ENCODE measurements at places on chromosomes 1 and 21.
A peak's percentile ranks its signal among the peaks of the same experiment; 100 is the strongest.

DNA sequence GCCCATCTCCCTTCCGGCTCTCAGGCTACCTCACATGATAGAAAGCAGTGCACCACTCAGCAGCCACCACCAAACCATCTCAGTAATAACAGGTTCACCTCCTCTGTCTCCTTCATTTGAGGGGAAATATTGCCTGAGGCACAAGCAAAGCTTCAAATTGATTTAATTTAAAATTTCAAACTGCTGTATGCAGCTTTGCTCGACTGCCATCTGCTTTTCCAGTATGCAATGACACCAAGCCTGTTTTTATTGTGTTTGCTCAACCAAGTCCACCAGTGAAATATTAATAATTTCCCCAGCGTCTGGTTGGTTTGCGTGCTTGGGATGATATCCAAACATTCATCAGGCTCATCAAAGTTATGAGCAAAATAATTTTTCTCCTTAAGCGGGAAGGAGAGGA is 552.4 kb upstream of the DAB1 start:
- DNase-seq: no peak

- DNase-seq: no peak
Observed at GRCh38 chr1:48718116-48718630, 58.5 kb downstream of the BEND5 start.

DNA sequence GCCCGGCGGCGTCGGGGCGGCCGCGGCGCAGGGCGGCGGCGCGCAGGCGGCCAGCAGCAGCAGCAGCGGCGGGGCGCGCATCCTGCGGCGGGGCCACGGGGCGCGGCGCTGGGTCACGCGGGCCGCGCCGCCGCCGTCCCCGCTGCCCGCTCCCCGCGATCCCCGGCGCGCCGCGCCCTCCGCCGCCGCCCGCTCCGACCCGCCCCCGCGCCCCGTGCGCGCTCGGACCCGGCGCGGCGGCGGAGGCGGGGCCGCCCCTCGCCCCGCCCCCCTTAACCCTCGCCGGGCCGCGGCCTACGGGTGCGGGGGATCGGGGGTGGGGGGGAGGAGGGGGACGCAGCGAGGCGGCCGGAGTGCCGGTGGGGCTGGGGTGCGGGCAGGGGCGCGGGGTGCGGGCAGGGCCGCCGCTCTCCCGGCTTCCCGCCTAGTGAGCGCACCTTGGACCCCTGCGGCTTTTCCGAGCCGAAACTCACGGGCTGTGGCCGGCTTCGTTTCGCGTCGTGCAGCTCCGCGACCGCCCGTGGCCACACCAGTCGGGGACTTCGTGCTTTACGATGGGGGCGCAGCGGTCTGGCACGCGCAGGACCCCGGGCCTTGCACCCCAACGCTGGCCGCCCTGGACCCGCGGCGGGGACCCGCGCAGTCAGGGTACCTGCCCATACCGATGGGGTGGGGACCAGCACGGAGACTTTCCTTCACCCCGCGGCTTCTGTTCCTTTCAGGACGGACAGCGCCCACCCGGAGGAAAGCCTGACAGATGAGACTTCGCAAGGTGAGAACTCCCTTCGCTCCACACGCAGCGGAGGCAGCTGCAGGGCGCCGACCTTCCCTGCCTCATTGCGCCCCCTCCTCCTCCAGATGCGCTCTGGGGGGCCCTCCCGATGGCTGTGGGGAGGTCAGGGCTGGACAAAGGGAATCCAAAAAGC is at the start of gene FNDC10:
FNDC10 (minus strand) TSS at position 201 of the 926 bp plus-strand sequence; CDS start at position 81, 120 bp downstream.
- no peak for DNase-seq

DNA sequence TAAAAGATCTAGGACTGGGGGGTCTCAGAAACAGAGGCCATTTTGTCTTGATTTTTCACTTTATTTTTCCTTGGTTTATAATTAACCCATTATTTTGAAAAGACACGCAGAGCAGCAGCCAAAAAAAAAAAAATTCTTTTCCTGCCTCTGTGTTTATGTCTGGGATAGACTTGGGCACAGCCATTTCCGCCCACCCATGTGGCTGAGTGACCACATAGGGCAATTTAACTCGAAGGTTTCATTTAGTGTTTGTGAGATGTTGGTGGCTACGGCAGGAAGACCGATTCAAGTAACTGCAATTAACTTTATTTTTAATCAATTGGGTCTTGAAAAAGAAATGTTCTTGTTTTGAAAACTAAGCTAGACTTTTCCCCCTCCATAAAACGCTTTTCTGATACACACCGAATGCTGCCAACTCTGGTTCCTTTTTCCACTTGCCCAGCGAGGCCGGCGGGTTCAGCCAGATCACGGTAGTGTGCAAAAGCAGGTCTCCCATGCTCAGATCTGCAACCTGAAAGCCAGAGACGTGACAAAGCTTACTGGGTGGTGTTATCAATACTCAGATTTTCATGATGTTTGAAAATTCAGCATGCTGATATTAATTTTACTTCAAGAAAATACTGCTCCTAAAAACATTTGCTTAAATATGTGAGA is 97.4 kb upstream of the KRTAP19-8 start:
- DNase-seq: no peak

- DNase-seq: no peak
Observed at GRCh38 chr21:15682977-15683376, 46.8 kb upstream of the USP25 start.

GRCh38 chr1:217527151-217527550 is 103.7 kb downstream of the GPATCH2 start:
- DNase-seq: no peak

- DNase-seq: no peak
Observed at GRCh38 chr21:38899277-38899947, 93.7 kb downstream of the ETS2 start.

- DNase-seq: no peak
Observed at GRCh38 chr1:81073580-81073979, 727.2 kb upstream of the ADGRL2 start.

DNA sequence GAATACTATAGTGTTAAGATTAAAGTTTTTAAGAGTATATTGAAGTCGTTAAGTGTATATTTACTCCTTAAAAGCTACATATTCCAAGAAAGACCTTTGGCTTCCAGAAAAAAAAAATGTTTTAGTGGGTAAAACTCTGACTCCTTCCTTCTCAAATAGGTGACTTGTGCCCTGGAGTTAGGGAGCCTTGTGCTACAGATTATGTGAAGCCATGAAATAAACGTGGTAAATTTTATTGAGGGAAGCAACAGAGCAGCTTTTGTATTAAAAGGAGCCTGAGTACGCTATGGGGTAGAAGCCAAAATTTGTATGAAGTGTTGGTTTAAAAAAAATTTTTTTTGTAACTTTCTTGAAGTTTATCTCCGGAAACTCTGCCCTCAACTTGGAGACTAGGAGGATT is 994 bp downstream of the RO60 start:
- DNase-seq: no peak

DNA sequence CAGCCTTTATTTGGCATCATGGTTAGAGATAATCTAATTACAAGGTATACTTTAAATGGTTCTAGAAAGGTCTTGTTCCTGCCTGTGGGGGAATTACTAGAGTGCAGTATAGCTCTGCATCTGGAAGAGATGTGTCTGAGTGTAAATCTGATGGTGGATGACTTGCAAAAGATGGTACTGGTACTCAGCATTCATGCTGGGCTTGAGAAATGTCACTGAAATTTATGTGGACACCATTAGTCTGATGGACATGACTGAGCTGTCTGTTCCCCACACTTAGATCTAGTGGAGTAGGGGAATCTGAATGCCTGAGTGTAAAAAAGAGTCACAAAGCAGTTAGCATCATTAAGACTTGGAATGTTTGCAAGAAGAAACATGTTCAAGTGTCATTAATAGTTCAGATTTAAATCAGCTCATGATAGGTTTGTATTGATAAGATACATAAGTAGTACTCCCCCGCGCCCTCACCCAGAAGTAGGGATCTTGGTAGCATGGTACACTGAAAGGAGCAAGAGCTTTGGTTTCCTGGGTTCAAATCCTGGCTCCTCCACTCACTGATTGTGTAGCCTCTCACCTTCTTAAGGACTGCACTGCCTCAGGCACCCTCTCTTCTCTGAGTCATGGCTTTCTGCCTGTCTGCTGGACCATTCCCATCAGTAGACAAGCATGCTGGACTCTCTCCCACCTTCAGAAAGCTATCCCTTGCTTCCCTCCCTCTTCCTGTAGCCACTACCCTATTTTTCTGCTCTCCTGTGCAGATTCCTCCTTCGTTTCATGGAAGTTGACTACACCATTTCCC is 292.9 kb downstream of the NFIA start:
- DNase-seq: no peak

GRCh38 chr1:109640285-109640865 is 15.5 kb upstream of the GSTM4 start:
- peak; percentile 95 for DNase-seq

DNA sequence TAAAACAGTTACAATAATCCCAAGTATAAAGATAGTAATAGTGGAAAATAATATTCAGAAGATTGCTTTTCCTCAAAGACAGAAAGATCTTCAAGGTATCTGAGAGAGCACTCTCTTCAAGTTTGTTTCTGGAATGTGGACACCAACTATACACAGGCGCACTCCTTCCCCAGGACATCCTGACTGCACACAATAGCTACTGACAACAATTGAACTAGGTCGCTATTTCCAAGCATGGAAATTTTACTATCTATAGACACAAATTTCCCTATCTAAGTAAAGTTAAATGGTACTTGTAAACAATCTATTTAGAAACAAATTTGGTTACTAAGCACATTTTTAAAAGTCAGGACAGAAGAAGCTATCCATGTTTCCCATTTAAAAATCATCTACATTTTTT is 19.1 kb downstream of the ARHGAP29 start:
- DNase-seq: no peak

- DNase-seq: no peak
Observed at GRCh38 chr1:192251735-192252134, 65.1 kb upstream of the RGS21 start.

DNA sequence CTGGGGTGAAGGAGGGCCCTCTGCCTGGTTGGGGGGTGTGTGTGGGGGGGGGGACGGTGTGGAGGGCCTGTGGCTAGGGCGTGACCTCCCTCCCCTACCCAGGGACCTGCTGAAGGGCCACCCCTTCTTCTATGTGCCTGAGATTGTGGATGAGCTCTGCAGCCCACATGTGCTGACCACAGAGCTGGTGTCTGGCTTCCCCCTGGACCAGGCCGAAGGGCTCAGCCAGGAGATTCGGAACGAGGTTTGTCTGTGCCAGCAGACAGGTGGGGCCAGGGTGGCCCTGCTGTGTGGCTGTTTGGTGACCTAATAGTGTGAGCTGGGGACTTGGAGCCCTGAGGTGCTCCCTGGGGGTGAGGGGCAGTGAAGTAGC is 43.9 kb downstream of the COQ8A start:
- DNase-seq: no peak

- DNase-seq: no peak
Observed at GRCh38 chr1:207049054-207049453, 2.0 kb downstream of the YOD1 start.

DNA sequence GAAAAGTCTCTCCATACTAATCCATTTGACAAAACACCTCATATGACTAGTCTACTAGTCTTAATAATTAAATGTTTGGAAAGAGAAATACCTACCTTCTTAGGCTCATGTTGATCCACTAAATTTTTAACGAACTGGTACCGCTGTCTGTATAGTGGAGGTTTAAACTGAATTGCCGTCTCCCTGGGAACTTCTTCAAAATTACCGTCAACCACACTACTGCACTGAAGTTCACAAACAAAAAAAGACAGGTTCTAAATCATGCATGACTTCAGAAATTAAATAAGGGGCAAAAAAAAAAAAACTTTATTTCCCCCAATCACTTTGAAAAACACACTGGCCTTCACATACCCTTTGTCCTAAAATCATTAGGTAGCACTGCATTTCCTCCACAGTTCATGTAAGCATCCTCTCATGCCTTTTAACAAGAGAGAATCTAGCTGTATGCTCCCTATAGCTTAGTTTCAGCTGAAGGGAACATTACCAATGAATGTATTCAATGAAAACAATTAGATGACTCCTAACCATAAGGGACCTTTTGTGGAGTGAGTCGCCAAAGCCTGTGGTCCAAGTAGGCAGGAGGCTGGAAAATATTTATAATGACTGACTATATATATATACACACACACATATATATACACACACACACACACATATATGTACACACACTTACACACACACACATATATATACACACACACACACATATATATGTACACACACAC is 3.4 kb downstream of the HENMT1 start:
- DNase-seq: no peak

DNA sequence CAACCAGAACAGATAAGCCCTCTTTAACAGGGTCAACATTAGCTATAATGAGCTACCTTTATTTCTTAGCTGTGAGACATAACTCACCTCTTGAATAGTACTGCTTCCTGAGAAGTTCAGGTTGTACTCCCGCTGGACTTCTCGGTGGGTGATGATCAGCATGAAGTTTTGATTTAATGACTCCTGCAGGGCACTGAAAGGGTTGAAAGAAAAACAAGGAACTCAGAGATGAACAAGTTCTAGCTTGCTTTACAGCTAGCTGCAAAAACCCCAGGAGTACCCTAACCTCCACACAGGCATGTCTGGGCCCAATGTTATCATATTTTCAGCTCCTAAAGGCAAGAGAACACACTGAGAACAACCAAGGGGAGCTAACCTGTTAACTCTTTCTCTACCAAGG is 254.4 kb downstream of the FAF1 start:
- no peak for DNase-seq

GRCh38 chr1:21435646-21436487 is 4.1 kb upstream of the NBPF3 start:
- DNase-seq: no peak

DNA sequence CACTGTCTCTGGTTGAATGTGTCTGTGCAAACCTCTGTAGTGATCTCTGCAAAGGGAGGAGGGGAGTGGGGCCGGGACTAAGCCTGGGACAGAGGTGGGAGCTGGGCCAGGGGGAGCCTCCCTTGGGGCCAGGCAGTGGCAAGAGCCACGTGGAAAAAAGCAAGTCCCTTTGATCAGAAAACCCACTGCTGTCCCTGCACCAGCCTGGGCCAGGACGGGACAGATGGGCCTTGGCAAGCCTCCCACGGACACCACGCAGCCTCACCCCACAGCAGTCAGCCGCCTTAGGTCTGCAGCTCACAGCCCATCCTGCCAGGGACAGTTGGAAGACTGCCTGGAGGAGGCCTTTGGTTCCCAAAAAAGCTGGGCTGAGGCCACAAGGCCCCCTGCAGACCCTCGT is 11.7 kb upstream of the TRAPPC10 start:
- DNase-seq: no peak

GRCh38 chr1:152179566-152179965 is 20.5 kb upstream of the RPTN start:
- DNase-seq: no peak

DNA sequence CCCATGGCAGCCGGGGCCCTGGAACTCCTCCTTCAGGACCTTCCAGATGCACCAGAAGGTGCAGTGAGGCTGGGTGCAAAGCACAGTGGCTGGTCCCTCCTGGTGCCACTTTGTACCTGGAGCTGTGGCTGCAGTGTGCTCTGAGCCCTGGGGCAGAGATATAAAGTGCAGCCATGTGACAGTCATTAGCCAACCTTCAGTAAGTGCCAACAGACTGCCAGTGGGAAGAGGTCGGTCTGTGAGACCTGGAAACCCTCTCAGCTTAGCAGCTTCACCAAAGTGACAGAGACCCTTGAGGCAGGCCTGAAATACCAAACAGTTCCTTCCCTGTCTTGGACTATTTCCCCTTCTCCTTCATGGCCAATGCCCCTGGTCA is 26.7 kb upstream of the NGF start:
- DNase-seq: no peak

- no peak for DNase-seq
Observed at GRCh38 chr1:81226603-81226928, 574.2 kb upstream of the ADGRL2 start.

- no peak for DNase-seq
Observed at GRCh38 chr21:17869115-17869514, 50.0 kb upstream of the C21orf91 start.

Measured in stimulated activated CD4-positive, alpha-beta T cell treated with anti-CD3 and anti-CD28 coated beads, Interleukin-15, amount 100 ng/mL, for 24 hours (primary cell).